ENCODE measurements at places on chromosomes 3 and 15.

GRCh38 chr15:92608866-92609700 lies 46.5 kb downstream of the FAM174B start:
- DNase-seq = no peak

GRCh38 chr3:153171256-153171655 lies 9.2 kb downstream of the RAP2B start:
- no peak for DNase-seq

GRCh38 chr3:64329037-64329436 lies 103.8 kb upstream of the PRICKLE2 start:
- DNase-seq = no peak

DNA sequence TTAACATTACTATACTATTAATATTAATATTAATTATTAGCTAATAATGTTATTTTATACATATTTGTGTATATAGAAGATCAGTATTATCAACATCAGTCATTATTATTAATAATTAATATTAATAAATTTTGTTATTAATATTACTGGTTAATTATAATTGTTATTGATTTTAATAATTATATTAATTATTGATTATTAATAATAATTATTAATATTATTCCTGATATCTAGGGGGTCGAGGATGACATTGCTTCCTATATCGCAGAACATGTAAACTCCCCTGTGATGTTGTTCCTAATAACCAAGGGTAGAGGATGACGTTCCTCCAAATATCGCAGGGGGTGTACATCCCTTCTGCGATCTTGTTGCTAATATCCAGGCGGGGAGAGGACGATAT lies 17.3 kb upstream of the BMF start:
- no peak for DNase-seq

DNA sequence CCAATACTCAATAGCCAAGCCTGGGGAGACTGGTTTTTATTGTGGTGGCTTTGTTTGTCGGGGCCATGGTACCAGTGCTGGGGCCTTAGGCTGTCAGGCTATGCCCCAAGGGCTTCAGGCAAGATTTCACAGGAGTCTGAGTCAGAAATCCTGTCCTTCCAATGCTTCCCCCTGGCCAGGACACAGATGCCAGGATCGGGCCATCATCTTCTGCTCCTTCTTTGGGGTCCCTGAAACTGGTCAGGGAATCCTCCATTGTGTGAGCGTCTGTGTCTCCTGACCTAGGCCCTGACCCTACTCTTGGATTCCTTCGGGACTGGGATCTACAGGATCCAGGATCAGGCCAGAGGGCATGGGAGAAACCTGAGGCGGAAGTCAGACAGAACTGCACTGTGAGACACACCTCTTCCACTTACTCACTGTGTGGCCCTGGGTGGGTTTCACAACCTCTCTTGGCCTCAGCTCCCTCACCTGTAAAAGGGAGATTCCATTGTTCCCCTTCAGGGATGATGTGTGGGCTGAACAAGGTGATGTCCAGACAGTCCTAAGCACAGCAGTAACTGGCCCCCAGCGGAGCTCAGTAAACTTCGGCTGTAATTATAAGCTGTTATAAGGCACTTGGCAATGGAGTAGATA lies 292.7 kb downstream of the UACA start:
- no peak for DNase-seq

GRCh38 chr3:42235532-42235931 lies 30.5 kb downstream of the CCK start:
- no peak for DNase-seq

GRCh38 chr3:186909078-186909853 lies 21.1 kb upstream of the ST6GAL1 start:
- no peak for DNase-seq

GRCh38 chr3:159146856-159147435 lies 345.1 kb downstream of the MFSD1 start:
- DNase-seq = no peak

DNA sequence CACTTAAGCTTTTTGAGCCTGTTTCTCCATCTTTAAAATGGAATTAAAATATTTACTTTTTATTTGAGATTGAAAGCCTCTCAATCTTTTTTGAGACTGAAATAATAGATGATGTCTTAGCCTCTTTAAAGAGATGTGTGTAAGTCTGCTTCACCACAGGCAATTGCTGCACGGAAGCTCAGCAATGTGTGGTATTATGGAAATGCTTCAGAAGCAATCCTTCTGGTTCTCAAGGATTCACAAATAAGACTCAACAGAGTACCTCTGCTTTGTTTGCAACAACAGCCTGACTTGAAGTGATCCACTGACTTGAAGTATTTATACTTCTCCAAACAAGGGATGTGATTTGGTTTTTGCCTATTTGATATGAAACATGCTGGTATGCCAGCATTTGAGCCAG lies 332.0 kb upstream of the RASGRP1 start:
- DNase-seq = no peak

GRCh38 chr3:183468424-183468823 lies 40.0 kb upstream of the MCF2L2 start:
- DNase-seq = no peak

DNA sequence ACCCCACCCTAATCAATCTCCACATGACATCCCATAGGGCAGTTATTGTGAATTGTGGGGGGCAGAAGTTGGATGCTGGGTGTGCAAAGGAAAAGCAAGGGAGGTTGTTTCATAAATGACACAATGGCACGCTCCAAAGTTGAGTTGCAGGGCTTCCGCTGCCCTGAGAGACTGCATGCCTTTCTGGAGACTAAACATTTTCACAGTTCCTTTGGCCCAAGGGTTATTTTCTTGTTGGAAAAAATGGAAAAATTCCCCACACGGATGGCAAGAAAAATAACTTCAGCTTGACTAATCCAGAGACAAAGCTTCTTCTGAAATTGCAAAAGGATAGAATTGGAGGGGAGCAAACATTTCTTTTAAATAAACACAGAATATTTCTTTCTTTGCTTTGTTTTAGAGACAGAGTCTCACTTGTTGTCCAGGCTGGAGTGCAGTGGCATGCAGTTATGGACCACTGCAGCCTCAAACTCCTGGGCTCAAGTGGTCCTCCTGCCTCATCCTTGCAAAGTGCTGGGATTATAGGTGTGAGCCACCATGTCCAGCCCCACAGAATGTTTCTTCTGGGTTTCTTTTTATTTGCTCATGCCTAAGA lies 19.1 kb upstream of the TPM1 start:
- DNase-seq = no peak

- no peak for DNase-seq
Measured at GRCh38 chr3:76551739-76552138, 488.2 kb upstream of the ROBO2 start.

DNA sequence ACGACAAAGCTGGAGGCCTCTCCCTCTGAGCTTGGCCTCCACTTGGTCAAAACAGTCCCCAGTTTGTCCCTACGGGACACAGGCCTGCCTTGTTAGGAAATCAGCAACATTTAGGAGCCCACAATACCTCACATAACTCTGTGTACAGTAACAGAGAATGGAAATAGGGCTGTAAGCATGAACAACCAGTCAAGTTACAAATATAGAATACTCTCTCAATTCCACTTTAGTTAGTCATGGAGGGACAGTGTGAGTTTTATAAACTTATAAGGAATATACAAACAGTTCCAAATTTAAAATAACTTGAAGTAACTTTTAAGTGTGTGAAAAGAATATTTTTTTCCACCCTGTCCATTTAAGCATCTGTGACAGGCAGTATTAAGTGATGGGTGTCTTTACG lies 129.4 kb downstream of the PGPEP1L start:
- no peak for DNase-seq

DNA sequence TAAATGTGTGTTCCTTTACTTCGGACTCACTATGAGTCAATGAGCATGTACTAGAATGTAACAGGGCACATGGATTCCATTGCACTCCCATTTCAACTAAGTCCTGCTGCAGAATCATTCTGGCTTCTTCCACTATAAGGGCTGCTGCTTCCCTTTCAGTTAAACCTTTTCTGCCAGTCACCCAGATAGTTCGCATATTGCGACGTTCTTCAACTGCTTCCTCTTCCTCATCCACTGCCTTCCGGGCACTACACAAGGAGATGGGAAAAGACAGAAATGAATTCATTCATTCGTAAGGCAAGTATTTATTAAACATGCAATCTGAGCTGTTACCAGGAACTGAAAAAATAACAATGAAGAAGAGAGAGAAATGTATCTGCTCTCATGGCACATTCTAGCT lies 55.6 kb downstream of the POLQ start:
- no peak for DNase-seq

DNA sequence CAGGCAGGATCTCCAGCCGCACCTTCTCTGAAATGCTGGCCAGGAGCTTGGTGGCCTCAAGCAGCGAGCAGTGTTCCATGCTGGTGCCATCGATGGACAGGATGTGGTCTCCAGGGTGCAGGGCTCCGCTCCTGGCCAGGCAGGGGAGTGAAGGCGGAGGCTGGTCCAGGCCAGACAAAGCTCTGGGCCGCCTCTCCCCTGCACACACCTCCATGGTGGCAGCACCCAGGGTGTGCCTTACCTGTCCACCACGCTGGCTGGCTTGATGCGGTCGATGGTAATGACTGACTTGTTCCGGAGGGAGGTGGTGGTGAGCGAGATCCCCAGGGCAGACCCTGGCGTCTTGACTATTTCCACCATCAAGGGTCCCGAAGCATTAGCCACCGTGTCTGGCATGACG lies 20.0 kb downstream of the GRIP2 start:
- no peak for DNase-seq

GRCh38 chr3:42504334-42505127 lies 2.1 kb downstream of the VIPR1 start:
- DNase-seq = no peak

GRCh38 chr15:59176653-59177316 lies 29.9 kb upstream of the LDHAL6B start:
- no peak for DNase-seq

DNA sequence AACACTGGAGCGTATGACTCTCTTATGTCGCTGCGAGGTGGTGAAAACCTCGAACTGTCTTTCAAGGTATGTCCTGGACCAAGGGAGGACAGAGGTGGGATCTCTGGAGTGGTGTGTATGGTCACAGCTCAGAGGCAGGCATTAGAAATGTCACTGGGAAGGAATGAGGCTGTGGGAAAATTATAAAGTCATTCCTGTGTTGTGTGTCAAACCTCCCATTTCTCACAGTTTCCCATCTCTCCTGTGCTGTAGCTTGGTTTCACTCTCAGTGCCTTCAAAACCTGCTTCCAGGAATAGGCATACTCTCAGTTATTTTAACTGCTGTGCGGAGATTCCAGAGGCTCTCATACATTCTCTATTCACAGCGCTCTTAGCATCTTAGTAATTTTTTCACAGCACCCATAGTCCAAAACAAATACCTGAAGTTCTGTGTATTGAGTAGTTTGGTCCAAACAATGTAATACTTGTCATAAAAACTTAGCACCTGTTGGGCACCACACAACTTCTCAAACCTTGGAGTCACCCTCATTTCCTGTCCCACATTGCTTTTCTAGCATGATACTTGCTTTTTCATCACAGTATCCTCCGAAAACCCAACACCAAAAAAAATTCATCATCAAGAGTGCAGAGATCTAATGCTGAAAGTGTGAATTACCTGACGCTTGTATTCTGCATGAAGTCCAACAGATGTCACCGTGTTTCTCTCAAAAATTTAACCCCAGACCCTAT lies 36.9 kb downstream of the GALNT15 start:
- DNase-seq = no peak

DNA sequence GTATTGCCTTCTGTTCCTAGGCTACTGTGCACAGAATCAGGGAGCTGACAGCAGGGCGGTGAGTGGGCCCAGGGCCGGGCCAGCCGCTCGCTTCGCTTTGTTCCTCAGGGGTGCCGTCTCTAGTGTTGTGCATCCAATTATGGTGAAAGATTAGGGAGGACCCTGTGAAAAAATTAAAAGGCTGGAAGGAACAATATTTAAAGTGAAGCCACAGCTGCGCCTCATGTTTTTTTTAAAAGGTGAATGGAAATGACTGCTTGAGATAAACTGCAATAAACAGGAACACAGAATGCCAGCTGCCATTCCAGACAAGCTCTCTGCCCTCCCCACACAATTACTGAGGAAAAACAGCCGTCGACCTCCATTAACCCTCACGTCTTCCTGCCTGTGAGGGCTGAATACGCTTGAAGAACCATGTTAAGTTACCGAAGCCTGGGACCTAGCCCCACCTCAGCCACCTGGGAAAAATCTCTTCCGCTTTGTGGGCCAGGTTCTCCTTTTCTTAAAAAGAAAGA lies 132.0 kb upstream of the IL12A start:
- DNase-seq = no peak

DNA sequence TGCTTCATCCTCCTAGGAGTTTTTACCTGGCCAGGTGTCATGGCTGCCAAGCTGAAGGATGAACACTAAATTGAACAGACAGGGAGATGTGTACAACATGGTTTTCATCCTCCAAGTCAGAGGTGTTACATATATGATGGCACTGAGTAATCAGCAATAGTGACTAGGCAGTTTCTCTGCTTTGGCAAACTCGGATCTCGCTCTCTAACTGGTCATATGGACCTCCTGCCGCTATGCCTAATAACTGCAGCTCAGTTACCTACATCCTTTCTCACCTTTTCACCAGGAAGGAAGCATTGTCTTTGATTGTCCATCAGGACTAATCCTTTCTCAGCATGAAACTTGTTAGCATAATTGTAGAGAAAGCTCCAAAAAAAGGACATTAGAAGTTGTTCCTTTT lies 175.9 kb upstream of the PLSCR5 start:
- no peak for DNase-seq

- DNase-seq = no peak
Measured at GRCh38 chr15:59886441-59886840, 117.7 kb upstream of the FOXB1 start.
